CD4-positive, alpha-beta T cell treated with Interleukin-15 for 1 hour (primary cell): ENCODE measurements at places on chromosomes 6 and 20.

- DNase-seq: peak; percentile 46
Measured at GRCh38 chr20:48635791-48636267, 192.0 kb downstream of the PREX1 start.

DNA sequence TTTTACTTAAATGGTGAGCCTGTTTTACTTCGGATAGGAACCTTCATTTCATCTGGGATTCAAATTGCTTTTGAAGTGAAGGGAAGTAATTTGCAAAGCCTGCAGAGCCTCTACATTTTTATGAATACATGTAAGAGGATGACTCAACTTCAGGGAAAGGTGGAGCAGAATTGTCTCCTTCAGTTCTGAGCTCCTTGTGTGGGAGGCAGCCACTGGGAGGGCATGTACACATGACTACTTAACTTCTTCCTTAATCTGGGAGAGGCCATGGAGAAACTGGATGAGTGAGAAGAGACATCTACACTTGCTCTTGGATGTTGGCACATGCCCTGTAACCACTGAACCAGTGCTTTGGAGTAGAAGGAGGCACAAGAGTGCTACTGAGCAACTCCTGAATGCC is 145.1 kb upstream of the NRSN1 start:
- no peak for DNase-seq

- DNase-seq: no peak
Measured at GRCh38 chr6:124530926-124531325, 431.3 kb upstream of the RNF217 start.

GRCh38 chr6:40953486-40953885 is 85.5 kb downstream of the UNC5CL start:
- DNase-seq: no peak

DNA sequence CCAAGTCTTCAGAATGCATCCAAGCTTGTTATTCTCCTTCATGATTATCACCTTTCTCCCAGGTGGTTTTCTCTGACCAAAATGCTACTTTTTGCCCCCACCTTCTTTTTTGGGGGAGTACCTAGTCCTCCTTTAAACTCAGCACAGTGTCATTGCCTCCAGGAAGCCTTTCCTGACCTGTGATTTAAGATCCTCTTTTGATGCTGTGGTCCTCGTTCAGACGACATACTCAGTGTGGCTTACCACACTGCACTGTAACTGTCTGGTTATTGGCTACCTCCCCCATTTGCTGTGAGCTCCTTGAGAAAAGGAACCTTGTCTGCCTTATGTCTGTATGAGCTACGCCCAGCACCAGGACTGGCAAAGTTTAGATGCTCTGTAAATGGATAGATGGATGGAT is 14.6 kb downstream of the SAYSD1 start:
- DNase-seq: no peak

DNA sequence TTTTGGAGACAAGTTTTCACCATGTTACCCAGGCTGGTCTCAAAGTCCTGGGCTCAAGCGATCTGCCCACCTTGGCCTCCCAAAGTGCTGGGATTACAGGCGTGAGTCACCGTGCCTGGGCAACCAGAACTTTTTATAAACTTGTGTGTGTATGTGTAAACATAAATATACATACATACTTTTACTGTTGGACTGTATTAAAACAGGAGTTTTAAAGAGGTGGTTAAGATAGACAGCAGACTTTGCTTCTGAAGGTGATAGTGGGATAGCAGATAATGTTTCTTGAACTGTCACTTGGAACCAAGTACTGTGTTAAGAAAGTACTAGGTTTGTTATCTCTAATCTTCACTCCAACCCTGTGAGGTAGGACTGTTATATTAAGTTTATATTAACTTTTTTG is 28.6 kb upstream of the MAPK13 start:
- no peak for DNase-seq

- DNase-seq: no peak
Measured at GRCh38 chr6:156901309-156902019, 124.3 kb downstream of the ARID1B start.

DNA sequence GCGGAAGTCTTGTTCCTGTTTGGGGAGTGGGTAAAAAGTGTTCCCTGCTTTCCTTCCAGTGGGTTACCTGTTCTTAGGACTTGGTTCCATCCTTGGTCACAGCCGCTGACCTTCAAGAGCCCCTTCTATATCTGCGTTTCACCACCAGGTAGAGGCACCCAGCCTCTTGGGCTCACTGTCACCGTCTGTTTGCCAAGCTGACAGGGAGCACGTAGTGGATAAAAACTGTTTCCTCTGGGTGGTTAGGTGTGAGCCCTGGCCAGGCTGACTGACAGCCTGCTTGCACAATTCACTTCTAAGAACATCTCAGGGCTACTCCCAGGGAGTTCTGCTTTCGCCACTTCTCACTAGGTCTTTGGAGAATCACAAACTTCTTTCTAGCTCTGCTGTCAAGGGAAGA is 1.8 kb upstream of the JPH2 start:
- DNase-seq: no peak

DNA sequence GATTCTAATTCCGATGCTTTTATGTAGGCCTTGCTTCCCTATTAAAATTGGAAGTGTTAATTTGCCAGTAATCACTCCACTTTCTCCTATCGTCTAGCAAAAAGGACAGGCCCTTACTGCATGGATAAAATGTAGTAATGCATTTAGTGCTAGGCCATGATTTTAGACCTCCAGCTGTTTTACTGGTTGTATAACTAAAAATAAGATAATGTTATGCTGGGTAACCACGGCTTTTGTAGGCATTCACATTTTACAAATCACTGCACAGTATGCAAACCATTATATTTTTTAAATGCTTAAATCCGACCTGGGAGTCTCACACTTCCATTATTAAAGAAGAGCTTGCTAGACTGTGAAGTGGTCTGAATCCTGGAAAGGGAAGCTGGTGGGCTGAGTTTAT is 179.5 kb downstream of the TFAP2A start:
- no peak for DNase-seq

DNA sequence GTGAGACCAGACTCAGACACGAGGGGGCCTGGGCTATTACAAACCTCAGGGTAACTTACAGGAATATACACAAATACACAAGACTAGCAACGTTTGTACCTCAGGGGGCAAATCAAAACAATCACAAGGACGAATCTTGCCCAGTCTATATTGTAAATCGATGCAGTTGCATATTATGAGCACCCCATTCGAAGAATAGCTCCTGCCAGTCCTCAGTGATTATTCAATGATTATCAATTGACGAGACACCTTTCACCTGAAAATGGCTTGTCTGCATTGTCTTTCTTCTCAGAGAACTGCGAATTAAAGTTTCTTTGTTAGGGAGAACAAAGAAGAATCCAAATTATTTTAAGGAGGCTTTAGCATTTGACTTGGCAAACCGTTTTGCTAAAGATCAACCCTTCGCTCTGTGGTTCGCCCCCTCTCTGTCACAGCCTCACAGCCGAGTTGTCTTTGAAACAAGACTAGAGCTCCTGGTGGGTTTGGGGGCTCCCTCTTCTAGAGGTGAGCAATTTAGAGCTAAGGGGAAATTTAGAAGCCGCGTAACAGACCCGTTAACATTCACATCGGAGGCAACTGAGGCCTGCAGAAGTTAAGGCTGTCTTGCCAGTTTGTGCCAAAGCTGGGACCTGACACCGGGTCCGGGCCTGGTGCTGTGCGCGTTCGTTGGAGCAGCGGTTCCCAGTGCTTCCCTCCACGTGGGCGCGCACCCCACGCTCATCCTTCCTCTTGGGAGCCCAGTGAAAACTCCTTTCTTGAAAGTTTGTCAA is 24.9 kb upstream of the MAP3K7 start:
- DNase-seq: no peak

GRCh38 chr6:41224800-41225199 is 3.3 kb upstream of the TREML4 start:
- no peak for DNase-seq

DNA sequence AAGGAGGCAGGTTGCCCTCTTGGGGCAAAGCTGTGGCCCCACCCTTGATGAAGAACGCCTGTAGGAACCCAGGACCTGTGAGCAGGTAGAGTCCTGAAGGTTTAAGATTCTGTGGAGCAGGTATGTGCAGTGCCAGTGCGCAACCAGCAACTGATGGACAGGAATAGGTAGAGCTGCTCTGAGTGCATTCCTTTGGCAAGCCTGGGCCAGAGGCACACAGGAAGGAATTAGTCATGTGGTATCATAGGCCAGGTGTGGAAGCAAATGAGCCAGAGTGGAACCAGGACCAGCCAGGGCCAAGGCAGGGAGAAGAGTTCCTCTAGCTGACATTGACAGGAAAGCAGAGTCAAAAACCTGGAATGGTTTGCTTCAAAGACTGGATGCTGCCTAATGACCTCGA is 1.4 kb upstream of the KHDC1 start:
- DNase-seq: no peak

DNA sequence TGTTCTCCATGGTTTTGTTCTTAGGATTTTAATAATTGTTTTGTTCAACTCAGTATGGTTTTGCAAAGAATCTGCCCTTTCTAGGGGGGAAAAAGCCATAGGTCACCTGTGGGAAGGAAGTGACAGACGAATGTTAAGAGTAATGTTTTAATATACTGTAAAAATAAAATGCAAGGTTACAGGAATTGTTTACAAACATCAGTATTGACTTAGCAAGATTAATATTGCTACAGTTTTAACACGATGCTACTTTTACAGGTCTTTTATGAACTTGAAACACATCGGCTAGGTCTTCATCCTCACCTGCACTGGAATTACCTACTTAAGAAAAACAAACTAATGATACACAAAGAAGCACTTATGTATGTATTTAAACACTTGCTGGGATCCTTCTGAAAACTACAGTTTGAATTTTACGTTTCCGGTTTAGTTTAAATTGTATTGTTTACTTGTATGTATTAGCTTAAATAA is 1.7 kb upstream of the NKX2-4 start:
- DNase-seq: no peak
